Mucosa of gallbladder (tissue), 1 donor: ENCODE measurements at places on chromosomes 3 and 15.

DNA sequence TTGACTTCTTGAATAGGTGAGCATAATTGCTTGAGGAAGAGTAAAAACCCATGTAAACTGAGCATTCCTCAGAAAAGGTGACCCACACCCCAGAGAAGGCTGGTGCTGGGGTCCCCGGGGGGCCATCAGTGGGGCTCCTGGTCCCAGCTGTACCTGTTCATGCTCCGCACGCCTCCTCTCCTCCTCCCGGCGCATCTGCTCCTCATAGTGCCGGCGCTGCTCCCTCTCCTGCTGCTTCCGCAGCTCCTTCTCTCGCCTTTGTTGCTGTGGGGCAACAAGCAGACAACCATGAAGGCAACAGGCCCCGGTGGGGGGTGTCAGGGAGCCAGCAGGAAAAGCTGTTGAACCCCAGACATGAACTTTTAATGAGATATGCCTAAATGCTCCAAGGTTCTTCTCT, 113.7 kb upstream of the SLC2A2 start:
- no peak for DNase-seq

GRCh38 chr15:86062646-86063243, 16.9 kb upstream of the AGBL1 start:
- no peak for DNase-seq

GRCh38 chr3:170778240-170779217, 91.5 kb downstream of the RPL22L1 start:
- no peak for DNase-seq

GRCh38 chr15:72554471-72555425, 80.6 kb downstream of the ARIH1 start:
- DNase-seq, result no peak

- no peak for DNase-seq
These were observed 116.8 kb upstream of the SPATA16 start for GRCh38 chr3:173257797-173258196.

DNA sequence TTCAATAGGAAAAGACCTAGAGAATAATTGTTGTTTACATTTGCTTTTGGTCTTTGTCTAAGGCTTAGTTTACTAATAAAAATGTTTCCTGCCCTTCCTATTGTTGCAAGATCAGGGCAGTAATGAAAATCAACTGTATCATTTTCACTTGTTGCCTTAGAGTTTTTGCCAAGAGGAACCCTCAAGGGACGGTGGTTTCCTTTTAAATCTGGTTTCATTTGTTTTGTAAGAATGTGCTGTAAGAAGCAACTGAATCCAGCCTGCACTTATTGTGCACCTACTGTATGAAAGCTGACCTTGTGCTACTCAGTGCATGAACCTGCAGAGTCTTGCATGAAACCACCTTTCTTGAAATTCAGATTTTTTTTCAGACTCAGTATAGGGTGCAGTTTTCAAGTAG, 5.3 kb downstream of the IGF1R start:
- no peak for DNase-seq

GRCh38 chr3:57855943-57856342, 99.8 kb downstream of the SLMAP start:
- DNase-seq, result no peak

GRCh38 chr15:83871808-83872559, 218.1 kb downstream of the ADAMTSL3 start:
- DNase-seq, result no peak

- no peak for DNase-seq
These were observed 399.6 kb upstream of the TBL1XR1 start for GRCh38 chr3:177596816-177597271.

- DNase-seq, result no peak
These were observed 227.1 kb upstream of the CD96 start for GRCh38 chr3:111314898-111315297.

GRCh38 chr3:23115171-23115877, 87.8 kb upstream of the UBE2E2 start:
- DNase-seq, result no peak

GRCh38 chr3:128970740-128971047, 23.2 kb downstream of the CFAP92 start:
- no peak for DNase-seq

GRCh38 chr15:34682674-34683073, 72.1 kb downstream of the GJD2 start:
- no peak for DNase-seq

DNA sequence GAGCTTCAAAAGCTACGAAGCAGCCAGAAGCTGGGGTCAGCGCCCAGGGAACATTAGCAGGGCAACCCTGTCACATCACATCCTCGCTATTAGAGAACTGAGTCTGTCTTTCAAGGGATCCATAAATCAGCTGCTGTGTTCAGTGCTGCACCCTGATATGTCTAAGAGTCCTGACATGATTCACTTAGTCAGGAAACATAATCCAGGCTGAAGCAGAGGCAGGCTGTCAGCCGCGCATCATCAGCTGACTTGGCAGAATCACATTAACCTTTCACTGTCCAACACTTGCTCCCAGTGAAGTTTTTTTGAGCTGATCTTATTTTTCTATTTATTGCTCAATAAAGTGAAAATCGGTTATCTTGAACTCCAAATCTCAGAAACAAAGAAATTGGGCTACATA, 23.5 kb downstream of the MYH15 start:
- no peak for DNase-seq

DNA sequence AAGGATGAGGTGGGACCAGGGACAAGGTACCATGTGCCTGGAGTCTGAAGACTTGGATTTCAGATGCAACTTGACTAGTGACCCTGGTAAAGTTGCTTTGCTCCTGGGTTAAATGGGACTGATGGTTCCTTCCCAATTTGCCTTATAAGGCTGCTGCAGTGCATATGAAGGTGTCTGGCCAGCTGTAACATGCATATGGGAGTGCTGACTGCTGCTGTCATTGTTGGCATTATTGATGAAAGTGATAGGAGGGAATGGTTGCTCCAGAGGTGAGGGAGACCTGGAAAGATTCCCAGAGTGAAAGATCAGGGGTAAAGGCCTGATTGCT, 20.5 kb downstream of the CYP8B1 start:
- peak; percentile 46 for DNase-seq

DNA sequence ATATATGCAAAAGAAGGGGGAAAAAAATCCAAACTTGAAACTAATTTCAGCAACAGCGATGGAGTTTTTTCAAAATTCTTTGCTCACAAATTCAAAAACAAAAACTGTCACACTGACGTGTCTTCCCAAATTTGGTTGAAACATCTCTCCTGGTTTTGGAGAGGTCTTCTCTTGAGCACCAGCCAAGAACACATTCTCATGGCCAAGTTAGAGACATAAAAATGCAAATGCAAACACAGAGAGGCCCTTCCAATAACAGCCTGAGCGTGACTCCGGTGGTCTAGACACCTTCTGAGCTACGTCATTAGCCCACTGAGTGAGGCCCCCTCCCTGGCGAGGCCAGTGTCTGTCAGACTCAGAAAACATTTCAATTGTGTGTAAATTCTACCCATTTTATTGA, 436.0 kb upstream of the PROK2 start:
- DNase-seq, result no peak

DNA sequence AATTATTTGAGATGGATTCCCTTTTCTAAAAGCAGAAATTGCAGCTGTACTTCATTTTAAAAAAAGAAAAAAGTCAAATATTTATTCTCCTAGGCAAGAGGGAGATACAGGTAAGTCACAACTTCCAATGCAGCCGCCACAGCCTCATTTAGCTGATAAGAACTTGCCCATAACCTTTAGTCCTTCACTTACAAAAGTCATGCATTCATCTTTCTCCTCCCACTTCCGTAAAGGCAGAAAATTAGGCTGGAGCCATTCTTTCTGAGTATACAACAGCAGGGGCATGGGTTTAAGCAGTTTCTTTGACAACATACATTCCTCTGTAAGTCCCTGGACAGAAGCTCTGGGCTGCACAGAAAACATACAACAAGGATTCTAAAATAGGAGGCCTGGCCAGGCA, 4.3 kb downstream of the SUCLG2 start:
- DNase-seq, result no peak

- DNase-seq, result peak; percentile 53
These were observed 67.9 kb upstream of the MITF start for GRCh38 chr3:69671082-69671952.

DNA sequence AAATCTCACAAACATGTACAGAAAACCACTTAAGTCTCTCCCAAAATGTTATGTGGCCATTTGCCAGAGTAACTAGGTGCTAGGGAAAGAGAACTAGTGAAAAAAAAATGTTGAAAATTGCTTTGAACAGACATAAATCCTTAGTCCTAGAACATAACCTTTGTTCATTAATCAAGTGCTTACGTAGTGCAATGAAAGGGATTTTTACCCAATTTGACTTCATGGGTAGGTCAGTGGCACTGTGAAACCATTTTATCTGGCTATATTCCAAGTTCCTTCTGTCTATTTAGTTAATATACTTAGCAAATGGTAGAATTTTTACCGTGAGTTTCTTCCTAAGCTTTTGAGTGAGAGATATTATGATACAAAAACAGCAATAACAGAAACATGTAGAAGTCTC, 209.4 kb downstream of the DIPK2A start:
- DNase-seq, result no peak

DNA sequence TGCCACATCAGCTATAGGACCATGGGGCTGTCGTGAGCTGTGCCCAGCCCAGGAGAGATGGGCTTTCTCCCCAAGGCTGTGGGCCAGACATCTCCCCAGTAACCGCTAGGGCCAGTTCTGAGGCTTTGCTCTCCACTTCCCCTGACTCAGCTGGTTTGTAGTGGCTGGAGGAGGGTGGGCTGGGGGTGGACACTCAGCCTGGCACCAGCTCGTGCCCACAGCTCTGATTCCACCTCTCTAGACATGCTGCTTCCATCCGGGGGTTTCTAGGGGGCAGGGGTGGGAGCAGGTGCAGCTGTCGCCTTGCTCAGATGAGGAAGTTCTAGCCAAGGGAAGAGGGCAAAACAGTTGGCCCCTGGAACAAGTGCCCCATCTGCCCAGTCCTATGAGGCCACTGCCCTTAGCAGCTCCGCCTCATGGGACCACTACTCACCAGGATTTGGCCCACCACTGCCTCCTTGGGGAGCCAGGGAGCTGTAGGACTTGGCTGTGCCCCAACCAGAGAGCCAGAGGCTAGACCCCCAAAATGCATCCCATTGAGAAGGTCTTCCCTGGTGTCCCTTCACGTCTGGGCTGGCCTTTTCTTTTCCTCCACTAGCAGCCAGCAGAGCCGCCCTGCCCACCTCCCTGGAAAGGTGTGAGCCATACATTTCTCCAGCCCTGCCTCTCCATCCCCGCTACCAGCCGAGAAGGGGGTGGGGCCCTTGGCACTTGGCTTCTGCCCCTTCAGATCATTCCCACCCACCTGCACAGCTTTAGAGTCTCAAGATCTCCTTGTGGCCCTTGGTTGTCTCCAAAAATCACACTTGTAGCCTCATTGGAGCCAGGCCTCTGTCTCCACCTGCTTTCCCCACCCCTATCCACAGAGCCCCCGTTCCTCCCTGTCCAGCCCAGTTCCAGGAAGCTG, 9.9 kb downstream of the GLYCTK start:
- no peak for DNase-seq

DNA sequence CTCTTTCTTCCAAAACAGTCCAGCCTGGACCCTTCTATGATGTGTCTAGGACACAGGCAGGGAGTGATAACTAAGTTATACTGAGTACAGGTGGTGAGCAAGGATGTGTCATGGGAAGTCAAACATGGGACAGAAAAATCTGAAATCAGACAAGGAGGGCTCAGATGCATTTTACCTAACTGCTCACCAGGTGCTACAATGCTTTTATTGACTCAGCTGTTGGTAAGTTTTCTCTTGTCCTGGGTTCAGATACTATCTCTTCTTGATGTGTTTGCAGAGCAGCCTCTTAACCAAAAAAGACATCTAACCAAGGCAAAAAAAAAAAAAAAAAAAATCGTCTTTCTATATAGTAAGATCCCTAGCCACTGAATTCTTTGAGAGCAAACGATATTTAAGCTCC, 378.6 kb downstream of the VPS13C start:
- no peak for DNase-seq

- DNase-seq, result peak; percentile 71
These were observed 50.3 kb downstream of the LRIG1 start for GRCh38 chr3:66450390-66451022.

GRCh38 chr3:131360191-131360755, 21.3 kb upstream of the NUDT16 start:
- DNase-seq, result no peak

- DNase-seq, result no peak
These were observed 273.1 kb upstream of the TBL1XR1 start for GRCh38 chr3:177470197-177470941.

- no peak for DNase-seq
These were observed 19.1 kb upstream of the TBC1D5 start for GRCh38 chr3:17761563-17761962.

DNA sequence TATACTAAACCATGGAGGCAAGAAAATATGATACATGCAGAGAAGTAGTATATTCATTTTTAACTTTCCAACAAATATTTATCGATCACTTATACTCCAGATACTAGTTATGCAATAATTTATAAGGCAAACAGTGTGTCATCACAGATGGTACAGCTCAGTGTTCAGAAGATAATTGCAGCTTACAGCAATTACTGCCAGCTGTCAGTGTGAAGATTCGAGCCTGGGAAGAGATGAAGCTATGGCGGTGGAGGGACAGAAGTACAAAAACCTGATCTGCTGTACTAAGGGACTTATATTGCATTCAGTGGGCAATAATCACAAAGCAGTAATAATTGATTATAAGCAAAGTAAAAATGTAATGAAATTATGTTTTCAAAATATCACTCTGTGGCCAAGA, 170.6 kb upstream of the EPHA3 start:
- DNase-seq, result no peak

DNA sequence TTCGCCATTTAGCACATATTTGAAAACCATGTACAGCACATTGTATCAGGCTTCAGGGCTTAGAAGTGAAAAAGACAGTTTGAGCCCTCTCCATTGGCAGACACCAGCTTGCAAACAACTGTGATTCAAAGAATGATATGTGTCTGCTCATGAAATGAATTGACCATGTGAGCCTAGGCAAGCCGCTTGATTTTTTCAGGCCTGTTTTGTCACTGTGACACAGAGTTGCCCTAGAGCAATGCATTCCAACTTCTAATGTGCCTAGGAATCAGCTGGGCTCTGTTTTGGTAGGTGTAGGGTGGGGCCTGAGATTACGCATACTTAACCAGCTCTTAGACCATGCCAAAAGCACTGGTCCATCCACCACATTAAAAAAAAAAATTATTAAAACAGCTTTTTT, 53.0 kb downstream of the ATP2C1 start:
- no peak for DNase-seq

GRCh38 chr3:42347928-42348327, 62.5 kb downstream of the LYZL4 start:
- no peak for DNase-seq
